ENCODE measurements at places on chromosomes 5 and 9.

DNA sequence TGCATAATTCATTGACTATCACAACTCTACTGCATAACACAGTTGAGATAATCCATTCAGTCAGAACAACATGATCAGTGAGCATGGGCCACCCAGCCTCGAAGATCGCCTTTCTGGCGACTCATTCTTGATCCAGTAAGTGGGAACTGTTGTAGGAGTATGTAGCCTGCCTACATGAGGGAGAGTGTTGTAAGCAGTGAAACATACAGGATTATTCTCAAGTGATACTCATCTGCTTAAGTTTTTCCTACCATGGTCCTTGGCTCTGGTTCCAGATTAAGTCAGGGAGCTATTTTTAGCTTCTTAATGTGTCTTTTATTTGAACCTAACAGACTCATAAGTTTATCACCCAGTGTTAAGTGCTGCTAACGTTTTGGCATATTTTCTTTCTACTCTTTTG is 44.0 kb downstream of the TNPO1 start:
- DNase-seq, result no peak

DNA sequence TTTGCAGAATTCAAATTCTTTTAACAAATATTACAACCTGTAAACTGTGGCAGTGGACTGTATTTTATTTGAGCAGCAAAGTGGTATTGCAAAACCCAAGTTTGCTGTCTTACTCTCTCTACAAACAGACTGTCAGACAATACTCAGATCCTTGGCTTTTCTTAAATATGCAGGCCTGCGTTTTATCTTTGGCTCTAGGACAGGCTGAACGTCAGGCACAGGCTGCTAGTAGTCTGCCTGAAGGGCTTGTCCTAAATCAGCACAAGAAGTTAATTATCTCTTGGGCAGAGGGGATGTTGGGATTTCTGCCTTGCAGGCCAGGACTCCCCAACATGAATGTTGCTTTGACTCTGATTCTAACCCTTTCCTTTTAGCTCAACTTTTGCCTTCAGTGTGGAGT is 147.5 kb downstream of the SLIT3 start:
- no peak for DNase-seq

GRCh38 chr9:108746864-108747263 is 108.9 kb downstream of the ACTL7B start:
- peak; percentile 50 for DNase-seq

DNA sequence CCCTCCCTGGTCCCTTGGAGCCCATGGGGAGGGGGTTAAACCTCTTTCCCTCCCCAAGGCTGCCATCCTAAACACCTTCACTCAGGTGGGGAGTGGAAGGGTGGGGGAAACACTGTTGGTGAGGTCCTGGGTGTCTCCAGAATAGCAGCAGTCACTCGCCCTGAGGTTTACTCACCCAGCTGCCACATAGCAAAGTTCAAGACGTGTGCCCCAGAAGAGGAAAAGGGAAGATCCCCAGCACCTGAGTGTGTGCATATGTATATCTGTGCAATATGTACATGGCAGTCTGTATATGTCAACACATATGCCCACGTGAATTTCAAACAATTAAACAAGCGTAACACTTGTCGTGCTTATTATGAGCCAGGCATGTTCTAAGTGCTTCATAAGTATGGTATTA is 31.3 kb upstream of the SMU1 start:
- DNase-seq, result no peak

DNA sequence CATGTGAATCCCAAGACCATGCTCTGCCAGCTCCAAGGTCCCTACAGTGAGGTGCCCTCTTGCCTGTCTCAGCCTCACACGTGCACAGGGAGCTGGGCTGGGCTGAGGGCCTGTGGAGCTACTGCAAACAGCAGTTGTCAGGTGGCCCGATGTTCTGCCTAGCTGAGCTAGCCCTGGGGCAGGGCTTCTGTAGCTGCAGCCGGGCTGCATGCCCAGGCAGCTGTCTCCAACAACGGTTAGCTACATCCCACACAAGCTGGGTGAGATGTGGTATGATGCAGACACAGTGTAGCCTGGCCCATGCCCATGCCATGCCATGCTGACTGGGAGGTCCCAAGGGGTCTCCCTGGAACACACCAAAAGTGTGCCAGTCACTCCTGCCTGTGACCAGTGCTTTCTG is 62.0 kb downstream of the MACROH2A1 start:
- no peak for DNase-seq

DNA sequence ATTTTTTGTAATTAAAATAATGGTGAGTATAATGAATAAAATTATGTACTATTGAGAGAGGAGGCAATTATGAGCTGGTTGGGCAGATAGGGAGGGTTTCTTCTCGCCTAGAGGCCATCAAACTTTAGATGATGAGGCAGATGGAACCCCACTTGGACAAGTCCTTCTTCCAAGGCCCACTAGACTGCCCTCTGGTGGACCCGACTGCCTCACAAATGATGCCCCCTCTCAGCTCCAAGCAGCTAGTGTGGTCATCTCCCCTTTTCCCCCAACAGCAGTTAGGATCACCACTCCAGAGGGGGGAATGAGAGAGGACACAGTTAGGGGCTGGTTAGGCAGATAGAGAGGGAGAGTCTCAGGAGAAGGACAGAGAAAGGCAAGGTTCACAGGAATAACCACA is 348.0 kb upstream of the CDH18 start:
- peak; percentile 12 for DNase-seq

GRCh38 chr5:123265551-123265950 is 157.7 kb downstream of the CEP120 start:
- no peak for DNase-seq

- DNase-seq, result no peak
Observed at GRCh38 chr9:20921362-20921761, 110.1 kb downstream of the HACD4 start.

- DNase-seq, result no peak
Observed at GRCh38 chr9:22342491-22343217, 104.0 kb upstream of the DMRTA1 start.

DNA sequence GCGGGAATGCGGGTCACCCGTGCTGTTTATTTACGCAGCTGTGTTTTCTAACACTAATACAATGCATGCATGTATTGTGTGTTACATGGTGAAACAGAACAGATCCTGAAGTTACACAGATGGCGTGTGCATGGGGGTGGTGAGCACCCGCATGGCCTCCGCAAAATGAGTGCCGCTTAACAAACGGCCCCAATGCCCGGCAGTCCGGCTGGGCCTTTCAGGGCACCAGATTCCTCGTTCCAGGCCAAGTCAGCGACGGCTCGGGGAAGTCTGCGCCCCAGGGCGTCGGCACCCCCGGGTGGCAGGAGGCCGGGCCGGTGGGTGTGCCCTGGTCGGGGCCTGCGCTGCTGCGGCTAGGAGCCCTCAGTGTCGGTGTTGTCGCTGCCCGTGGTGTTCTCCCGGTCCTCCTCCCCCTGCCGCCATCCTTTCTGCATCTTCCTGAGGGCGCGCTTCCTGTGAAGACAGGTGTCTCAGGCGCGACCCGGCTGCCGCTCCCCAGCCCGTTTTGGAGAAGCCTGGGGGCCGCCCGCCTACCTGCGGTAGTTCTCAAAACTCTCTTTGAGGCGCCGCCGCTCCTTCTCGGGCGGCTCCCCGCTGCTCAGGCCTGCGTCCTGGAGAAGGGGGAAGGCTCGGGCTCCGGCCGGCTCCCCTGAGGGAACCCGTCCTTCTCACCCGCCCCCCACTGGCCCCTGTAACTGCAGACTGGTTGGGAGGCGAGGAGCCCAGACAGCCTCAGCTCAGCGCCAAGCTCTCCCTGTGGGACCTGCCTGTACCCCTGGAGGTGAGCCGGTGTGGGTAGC is 605 bp upstream of the DNLZ start:
- no peak for DNase-seq

DNA sequence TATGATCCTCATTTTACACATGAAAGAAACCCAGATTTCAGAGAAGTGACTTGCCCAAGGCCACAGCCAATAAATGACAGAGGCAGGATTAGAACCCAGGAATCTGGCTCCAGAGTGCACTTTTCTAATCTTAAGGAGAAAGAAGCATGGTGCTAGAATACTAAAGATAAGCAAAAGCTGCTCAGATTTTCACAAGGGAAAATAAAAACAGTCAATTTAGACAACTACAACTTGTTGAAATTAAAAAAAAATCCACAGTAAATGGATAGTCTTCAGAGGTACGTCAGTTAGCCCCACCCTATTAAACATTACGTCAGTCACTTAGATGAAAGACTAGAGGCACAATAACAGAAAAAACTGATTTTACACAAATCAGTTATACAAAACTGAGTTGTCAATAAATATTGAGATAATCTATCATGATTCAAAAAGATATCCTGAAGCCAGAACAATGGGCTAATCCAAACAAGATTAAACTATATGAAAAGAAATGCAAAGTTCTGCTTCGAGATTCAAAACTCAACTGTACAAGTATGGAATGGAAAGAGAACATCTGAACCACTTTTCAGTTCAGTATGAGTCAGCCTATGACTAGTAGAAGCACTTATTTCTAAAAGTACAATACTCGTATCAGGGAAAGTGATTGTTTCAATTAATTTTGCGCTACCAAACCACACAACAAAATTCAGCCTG is 9.3 kb downstream of the TMEM245 start:
- DNase-seq, result peak; percentile 65

- no peak for DNase-seq
Observed at GRCh38 chr9:109771796-109772531, 8.0 kb upstream of the PALM2AKAP2 start.

DNA sequence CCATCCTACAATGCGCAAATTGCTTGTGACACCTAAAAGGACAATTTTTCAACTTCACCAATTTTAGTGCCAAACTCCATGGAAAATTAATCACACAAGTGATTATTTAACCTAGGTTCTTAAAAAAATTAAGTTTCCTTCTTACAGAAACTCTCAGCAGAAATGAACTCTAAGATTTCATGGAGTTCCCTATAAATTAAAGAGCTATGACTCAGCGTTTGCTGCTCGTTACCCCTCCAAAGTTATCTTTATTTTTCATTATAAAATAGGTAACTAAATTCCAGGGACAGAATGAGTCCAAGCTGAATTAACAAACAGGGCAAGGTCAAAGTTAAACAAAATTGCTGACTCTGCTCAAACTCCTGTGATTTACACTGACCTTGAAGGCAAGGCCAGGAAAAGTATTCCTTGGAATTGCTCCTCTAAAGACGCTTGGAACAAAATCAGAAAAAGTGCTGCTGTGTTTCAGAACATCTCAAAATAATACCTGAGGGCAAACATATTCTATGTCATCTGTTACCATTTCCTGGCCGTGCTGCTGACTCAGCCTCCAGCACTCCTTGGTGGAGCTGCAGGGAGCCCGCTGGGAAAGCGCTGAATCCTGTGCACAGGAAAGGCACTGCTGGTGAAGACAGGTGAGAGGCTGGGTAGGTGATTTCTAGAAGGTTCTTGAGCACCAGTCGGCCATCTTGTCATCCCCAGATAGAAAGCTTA is 2.5 kb upstream of the CMBL start:
- peak; percentile 79 for DNase-seq

- no peak for DNase-seq
Observed at GRCh38 chr9:114924327-114924726, 6.1 kb downstream of the TNFSF8 start.

- DNase-seq, result no peak
Observed at GRCh38 chr5:174295702-174296436, 250.4 kb downstream of the NSG2 start.

DNA sequence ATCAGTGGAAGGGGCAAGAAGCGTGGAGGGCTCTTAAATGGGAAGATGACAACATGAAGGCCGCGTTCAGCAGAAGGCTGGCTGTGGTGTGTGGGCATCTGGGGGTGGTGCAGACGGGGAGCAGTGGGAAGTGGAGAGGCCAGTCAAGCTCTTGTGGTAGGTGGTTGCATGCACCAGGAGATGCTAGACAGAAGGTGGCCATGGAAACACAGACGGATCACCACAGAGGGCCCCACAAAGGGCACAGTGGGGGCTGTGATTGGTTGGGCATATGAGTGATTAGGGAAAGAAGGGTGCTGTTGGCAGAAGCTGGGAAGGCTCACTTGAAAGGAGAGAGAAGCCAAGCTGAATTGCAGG is 14.7 kb downstream of the MTMR12 start:
- no peak for DNase-seq

DNA sequence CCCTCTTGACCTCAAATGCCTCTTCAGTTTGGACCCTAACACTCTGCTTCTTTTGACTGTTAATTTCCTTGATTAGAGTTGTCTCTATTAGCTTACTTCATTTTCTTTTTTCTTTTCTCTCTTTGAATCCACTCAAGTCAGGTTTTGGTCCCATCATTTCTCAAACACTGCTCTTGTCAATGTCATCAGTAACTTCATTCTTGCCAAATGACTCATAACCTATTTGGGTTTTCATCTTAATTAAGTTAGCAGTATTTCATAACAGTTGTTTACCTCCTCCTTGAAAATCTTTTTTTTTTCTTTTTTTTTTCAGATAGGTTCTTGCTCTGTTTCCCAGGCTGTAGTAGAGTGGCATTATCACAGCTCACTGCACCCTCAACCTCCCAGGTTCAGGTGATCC is 119.6 kb downstream of the PARP8 start:
- no peak for DNase-seq

GRCh38 chr9:9753266-9753665 is 859.5 kb downstream of the PTPRD start:
- no peak for DNase-seq

DNA sequence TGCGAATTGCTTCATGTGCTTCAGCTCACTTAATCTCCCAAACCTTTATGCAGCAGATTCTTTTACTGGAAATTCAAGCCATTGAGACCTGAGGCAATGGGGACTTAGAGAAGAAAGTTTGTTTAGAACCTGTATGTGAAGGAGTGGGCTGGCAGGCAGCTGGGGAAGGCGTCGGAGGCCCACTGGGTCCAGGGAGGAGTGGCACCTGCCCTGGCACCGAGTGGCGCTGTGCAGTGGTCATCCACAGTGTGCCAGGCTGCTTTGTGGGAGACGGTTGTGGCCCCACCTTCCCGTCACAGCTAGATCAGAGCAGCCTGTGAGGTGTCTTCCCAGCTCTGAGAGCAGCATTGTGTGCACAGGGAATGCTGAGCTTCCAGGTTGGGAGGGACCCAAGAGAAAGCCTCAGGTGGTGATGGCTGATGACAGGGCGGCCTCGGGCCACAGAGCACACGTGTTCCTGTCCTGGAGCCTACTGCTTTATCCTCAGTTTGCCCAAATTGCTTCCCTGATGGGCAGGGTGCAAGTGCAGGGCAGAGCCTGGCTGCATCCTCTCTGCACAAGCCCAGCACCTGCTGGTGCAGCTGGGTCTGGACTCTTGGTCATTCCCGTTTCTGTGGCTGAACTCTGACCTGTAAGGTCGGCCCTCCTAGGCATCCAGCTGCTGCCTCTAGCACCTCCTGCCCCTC is 175.2 kb downstream of the CACNA1B start:
- no peak for DNase-seq

DNA sequence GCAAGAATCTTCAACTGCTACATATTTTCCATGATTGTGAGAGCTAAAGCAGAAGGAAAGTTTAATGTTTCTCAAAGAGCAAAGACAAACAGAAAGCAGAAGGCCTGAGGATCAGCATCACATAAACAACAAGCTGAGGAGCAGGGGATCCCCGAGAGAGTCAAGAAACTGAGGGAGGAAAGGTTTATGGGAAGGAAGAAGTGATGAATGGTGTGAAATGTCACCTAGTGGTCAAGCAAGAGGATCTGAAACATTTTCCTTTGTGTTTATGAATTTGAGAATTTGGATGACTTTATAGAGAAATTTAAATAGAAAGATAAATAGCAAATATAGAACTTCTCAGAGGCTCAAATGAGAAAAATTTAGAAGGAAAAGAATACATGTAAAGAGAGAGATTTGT is 481.9 kb downstream of the CHSY3 start:
- no peak for DNase-seq

- DNase-seq, result no peak
Observed at GRCh38 chr5:83253720-83254119, 176.4 kb downstream of the XRCC4 start.

- DNase-seq, result no peak
Observed at GRCh38 chr5:81115261-81115660, 117.9 kb upstream of the CKMT2 start.
